ENCODE measurements at places on chromosomes 5 and 9.

GRCh38 chr5:42396111-42396510, 27.1 kb upstream of the GHR start:
- no peak for DNase-seq

- peak; percentile 55 for DNase-seq
These were observed 303.2 kb downstream of the ACTL7B start for GRCh38 chr9:108552459-108553040.

- DNase-seq: no peak
These were observed 399.0 kb upstream of the BRINP1 start for GRCh38 chr9:119768266-119768665.

DNA sequence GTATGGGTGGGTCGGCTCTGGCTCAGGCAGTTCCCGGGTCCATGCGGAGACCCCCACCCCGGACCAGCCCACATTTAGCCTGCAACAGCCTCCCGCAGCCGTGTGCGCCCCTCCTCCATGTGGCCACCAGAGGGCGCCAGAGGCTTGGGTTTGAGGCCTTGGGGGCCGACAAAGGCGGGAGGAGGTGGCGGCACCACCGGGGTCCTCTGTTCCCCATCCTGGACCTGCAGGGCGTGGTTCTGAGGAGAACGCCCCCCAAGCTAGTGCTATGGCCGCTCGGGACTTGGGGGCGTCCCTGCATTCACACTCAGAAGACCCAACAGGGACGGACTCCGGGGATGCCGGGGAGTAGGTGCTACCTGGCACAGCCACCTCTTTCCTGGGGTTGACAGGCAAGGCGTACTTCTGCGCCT, 16.5 kb downstream of the ASS1 start:
- DNase-seq: peak; percentile 79

DNA sequence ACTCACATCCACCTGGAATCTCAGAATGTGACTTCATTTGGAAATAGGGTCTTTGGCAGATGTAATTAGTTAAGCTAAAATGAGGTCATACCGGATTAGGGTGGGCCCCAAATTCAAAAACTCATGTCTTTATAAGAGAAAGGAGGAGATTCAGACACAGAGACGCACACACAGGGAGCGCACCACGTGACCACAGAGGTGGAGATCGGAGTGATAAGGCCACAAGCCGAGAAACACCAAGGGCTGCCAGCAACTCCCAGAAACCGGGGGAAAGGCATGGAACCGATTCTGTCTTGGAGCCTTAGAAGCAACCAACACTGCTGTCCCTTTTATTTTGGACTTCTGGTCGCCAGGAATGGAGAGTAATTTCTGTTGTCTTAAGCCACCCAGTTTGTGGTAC, 31.8 kb upstream of the LMX1B start:
- no peak for DNase-seq

DNA sequence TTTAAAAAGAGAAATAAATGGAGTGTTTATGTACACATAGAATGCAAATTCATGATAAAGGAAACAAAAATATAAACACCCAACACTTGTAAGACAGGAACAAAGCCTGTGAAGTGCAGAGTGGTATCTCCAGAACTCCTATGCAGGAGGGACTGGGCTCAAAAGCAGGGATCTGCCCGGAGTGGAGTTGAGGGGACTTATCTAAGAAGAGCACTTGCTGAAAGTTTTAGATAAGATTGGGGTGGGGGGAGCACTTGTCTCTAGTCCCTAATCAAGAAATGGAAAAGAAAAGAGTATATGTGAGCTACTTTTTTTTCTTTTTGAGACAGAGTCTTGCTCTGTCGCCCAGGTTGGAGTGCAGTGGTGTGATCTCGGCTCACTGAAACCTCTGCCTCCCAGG, 840.4 kb downstream of the MAT2B start:
- DNase-seq: no peak

GRCh38 chr5:81819556-81820317, 68.8 kb upstream of the SSBP2 start:
- DNase-seq: no peak

GRCh38 chr9:26205261-26205660, 527.0 kb upstream of the TUSC1 start:
- no peak for DNase-seq

GRCh38 chr9:114437401-114437893, 49.7 kb upstream of the AKNA start:
- DNase-seq: no peak

DNA sequence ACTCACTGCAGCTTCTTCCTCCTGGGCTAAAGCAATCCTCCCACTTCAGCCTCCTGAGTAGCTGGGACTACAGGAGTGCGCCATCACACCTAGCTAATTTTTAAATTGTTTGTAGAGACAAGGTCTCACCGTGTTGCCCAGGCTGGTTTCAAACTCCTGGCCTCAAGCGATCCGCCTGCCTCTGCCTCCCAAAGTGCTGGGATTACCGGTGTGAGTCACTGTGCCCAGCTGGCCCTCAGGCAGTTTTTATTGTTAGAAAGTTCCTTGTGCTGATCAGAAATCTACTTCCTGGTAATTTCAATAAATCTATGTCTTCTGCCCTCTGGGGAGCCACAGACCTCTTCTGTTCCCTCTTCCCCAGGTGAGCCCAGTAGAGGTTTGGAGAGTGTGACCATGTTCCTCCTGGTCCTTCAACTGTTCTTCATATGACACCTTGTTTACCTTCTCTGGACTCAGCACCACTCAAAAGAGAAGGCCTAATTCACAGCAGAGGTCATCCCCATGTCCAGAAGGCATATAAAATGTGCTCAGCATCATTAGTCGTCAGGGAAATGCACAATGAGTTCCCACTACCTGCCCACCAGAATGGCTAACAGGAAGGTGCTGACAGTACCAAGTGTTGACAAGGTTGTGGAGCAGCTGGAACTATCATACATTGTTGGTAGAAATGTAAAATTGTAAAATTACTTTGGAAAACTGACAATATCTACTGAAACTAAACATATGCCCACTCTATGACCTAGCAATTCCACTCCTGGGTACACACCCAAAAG, 10.4 kb downstream of the TMOD1 start:
- DNase-seq: no peak

GRCh38 chr5:66898241-66898995, 298.2 kb downstream of the CD180 start:
- DNase-seq: no peak

DNA sequence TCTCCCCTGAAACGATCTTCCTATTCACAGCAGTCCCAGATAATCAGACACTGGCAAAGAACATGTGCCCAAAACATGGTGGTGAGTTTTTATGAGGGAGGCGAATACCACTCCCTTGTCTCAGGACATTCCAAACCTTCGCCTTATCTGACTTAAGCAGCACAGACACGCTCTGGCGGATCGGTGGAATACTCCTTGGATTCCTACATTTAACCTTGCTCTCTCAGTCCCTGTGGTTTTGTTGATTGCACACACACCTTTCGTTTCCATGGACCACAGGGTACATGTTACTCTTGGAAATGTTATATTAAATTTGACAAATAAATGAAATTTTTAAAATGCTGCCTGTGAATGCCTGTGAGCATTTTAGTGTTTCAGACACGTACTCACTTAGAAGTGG, 87.8 kb upstream of the CPEB4 start:
- no peak for DNase-seq

DNA sequence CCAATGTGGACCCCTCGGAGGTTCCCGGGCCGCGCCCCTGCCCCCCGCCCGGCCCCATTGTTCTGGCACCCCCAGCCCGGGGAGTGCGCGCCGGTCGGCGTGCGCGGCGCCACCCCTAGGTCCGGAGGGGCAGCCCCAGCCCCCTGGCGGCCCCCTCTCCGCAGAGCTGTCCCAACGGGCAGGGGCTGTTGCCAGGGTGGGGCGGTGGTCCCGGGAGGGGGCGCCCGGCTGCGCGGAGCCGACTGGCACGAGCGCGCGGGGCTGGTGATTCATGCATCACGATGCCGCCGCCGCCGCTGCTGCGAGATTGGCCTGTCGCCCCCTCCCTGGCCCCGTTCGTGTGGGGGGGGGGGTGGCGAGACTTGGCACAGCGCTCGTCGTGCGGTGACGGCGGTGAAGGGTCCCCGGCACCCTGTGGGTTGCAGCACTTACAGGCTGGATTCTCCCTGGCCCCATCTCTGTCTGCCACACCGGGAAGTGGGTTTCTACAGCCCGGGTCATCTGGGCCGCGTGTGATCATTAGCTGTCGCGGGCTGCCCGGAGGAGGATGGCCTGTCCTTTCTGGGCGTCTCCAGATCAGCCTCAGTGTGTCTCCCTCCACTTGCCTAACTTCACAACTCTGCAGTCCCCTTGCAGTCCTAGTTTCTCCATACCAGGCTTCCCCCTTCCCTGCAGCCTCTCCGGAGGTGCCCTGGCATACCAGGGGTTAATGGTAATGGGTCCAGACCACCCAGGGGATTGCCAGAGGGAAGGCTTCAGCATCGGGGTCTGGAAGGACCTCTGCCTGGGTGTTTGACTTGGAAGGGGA, 858 bp downstream of the NCS1 start:
- no peak for DNase-seq

Data from T47D (cell line).